ENCODE measurements at places on chromosomes 6 and 20.

- peak; percentile 97 for DNase-seq
These were observed 256.5 kb upstream of the RREB1 start for GRCh38 chr6:6851059-6851948.

DNA sequence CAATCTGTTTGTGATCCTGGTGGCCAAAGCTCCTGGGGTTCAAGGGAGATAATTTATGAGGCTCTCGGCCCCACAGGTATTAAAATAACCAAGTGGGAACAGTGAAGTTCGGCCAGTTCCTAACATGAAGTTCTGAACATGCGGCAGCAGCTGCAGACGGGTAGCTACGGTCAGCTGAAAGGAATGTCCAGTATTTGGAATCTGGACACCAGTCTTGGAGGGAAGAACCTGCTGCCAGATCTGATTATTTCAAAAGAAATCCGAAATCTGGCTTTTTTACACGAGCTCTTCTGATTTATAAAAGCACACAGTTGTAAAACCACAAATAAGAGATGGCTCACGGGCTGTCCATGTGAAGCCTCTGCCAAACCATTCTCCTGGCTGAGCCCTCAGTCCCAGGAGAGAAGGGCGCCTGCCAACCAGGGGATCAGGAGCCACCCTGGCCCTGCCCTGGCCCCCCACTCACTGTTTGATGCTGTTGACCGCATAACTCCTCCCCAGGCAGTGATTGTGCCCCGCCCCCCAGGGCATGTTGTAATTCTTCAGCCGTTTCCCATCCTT, 28.2 kb upstream of the KCNB1 start:
- DNase-seq: no peak

- DNase-seq: peak; percentile 33
These were observed 93.0 kb downstream of the NDUFAF5 start for GRCh38 chr20:13877793-13878192.

- no peak for DNase-seq
These were observed 21.5 kb downstream of the GSTA3 start for GRCh38 chr6:52887910-52888524.

DNA sequence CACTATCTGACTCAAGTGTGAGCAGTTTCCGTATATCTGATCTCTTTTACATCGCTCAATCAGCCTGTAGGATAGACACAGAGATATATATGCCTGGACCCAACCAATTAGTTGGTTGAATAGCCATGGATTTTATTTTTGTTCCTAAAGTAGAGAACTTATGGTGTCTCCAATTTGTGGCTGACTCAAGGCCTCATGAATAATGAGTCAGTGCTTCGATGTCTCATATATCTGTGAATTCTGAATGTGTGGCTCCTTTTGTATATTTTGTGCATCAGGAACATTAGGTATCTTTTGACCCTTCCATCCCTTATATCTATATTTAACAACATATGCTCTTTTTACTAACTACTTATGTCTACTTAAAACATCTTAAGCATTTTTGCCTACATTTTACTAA, 64.5 kb downstream of the OR2B2 start:
- no peak for DNase-seq

GRCh38 chr20:17835934-17836300, 132.7 kb downstream of the SNX5 start:
- DNase-seq: no peak

DNA sequence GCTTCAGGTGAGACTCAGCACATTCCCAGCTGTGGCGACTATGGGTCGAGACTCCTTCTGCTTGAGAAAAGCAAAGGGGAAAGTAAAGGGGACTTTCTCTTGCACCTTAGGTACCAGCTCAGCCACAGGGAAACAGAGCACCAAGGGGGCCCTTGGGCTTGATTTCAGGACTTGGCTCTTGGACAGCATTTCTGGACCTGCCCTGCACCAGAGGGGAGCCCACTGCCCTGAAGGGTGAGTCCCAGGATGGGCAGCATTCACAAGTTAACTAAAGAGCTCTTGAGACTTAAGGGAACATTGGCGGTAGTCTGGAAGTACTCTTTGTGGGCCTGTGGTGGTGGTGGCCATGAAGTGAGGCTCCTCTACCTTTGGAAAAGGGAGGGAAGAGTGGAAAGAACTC, 50.3 kb upstream of the RCAN2 start:
- no peak for DNase-seq

- DNase-seq: no peak
These were observed 138.1 kb downstream of the ATXN1 start for GRCh38 chr6:16623029-16623653.

- peak; percentile 88 for DNase-seq
These were observed 274.1 kb downstream of the TFAP2A start for GRCh38 chr6:10140824-10141223.

- no peak for DNase-seq
These were observed 546.3 kb upstream of the CITED2 start for GRCh38 chr6:139920776-139921100.

GRCh38 chr6:135088818-135089809, 34.5 kb upstream of the HBS1L start:
- no peak for DNase-seq

DNA sequence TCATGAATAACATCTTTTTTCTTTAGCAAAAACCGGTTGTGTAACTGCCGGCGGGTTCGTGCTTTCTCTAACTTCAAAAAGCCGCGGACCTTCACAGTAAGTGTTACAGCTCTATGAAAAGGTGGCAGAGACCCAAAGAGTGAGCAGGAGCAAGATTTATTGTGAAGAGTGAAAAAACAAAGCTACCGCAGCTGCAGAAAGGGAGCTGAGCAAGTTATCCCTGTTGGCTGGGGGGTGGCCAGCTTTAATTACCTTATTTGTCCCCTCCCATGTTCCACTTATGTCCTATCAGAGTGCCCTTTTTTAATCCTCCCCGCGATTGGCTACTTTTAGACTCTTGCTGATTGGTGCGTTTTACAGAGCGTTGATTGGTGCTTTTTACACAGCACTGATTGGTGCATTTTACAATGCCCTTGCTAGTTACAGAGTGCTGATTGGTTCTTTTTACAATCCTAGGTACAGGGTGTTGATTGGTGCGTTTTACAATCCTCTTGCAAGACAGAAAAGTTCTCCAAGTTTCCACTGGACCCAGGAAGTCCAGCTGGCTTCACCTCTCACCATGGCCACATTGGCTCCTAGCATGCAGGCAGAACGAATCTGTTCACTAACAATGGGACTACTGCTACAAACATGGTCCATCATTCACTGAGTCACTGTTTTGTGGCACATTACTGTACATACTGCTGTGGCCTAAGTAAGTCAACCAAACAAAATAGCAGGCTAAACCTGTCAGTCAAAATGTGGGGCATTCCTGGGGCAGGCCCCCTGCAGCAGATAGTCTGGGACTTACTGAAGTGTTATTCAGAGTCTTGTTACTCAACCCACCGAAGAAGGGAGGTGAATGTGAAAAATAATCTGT, 52.8 kb downstream of the MYLIP start:
- DNase-seq: no peak

- peak; percentile 24 for DNase-seq
These were observed 15.2 kb upstream of the ZNF335 start for GRCh38 chr20:45987108-45987780.

- no peak for DNase-seq
These were observed 35.6 kb upstream of the TRAM2 start for GRCh38 chr6:52612336-52613054.

- DNase-seq: no peak
These were observed 367 bp upstream of the PCIF1 start for GRCh38 chr20:45934046-45934585.

DNA sequence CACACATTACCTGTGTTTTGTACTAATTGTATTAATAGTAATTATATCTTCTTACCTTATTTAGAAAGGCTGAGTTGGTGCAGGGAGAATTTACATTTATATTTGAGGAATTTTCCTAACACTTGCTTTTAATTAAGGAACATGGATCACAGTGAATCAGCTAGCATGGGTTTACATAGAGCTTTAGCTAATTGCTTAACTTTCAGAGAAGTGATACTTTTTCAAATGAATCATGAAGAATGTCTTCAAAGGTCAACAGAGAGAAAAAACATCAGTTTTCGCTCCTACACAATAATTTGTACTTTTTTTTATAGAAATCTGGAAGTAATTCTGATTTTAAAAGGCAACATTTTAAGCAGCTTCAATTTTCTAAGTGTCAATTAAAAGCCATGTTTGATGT, 195.0 kb upstream of the HEY2 start:
- DNase-seq: no peak

DNA sequence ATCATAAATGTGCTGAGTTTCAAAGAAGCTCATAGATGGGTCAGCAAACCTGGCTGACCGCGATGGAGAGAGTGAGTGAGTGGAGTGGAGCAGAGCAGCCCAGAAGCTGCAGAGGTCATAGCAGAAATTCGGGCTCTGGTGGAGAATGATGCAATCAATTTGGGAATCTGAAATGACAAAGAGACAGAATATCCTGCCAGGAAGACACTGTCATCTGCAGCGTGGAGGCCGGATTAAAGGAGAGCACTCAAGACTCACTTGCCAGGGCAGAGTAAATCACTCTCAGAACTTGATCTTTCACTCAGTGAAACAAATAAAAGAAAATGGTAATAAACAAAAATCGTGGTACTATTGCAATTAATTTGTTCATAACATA, 109.6 kb upstream of the RREB1 start:
- peak; percentile 65 for DNase-seq

GRCh38 chr6:167580619-167580911, 246.1 kb upstream of the AFDN start:
- DNase-seq: no peak

DNA sequence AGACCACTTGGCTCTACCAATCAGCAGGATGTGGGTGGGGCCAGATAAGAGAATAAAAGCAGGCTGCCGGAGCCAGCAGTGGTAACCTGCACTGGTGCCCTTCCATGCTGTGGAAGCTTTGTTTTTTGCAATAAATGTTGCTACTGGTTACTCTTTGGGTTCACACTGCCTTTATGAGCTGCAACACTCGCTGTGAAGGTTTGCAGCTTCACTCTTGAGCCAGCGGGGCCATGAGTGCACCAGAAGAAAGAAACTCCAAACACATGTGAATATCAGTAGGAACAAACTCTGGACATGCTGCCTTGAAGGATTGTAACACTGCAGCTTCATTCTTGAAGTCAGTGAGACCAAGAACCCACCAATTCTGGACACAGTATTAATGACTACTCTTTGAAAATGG, 89.9 kb upstream of the MBOAT1 start:
- no peak for DNase-seq

DNA sequence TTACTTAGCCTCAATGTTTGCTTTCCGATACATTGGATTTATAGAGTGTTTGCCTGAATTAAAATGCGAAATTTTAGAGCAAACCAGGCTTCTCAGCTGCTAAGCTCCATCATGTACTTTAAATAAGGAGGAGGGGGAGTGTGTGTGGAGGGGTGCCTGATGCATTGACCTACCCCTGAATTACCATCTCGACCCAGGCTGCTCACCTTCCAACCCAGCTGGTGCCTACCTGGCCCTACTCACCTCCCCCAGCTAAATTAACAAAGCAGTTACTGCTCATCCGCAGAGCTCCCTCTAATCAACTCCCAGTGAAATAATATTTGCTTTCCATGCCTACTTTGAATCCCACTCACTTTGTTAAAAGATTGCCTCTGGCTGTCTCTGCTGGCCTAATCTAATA, 544.5 kb downstream of the MAFB start:
- no peak for DNase-seq
